CD8-positive, alpha-beta memory T cell (primary cell): ENCODE measurements at places on chromosomes 2 and 18.
A peak's percentile ranks its signal among the peaks of the same experiment; 100 is the strongest.

DNA sequence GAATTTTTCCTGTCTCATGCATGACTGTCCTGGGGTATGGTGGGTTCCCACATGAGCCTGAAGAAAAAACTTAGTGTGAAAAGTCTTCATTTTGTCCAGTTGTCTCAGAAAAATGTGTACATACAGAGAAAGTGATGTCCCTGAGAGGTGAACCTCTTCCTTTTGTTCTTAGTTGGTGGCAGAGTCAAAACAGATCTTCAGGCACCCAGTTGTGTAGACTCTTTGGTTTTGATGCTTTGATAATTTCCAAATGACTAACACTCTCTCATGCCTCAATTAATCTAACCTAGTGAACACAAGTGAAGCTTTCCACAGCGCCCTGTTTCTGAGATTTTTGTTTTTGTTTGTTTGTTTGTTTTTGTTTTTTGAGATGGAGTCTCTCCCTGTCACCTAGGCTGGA lies 273.5 kb downstream of the PIK3C3 start:
- DNase-seq, result no peak

DNA sequence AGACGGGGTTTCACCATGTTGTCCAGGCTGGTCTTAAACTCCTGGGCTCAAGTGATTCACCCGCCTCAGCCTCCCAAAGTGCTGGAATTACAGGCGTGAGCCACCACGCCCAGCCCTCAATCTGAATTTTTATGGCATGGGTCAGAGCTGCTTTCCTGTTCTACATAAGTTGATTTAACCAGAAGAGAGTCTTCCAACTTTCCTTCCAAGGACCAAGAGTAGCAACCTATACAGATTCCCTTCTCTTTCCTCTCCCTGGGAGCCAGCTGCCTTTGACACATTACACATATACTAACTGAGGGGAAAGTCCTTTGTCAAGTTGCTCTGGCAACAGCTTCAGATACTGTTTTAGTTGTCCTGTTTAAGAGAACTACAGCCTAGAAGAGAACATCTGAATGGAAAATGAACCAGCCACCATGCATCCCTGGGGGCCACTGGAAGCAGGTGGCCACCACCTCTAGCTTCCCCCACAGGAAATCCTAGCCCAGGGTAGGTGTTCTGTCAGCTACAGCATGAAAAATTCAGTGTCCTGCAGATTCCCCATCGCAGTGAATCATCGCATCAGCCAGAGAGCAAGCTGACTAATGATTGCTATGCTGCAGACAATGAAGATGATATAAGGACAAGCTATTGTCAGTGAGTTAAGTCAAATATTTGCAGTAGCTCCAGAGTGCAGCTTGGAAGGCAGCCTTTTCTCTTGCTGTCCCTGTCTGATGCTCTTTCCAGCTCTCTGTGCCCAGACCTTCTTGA lies 62.9 kb downstream of the POMC start:
- DNase-seq, result no peak

GRCh38 chr2:31483246-31483645 lies 68.7 kb upstream of the XDH start:
- DNase-seq, result no peak

DNA sequence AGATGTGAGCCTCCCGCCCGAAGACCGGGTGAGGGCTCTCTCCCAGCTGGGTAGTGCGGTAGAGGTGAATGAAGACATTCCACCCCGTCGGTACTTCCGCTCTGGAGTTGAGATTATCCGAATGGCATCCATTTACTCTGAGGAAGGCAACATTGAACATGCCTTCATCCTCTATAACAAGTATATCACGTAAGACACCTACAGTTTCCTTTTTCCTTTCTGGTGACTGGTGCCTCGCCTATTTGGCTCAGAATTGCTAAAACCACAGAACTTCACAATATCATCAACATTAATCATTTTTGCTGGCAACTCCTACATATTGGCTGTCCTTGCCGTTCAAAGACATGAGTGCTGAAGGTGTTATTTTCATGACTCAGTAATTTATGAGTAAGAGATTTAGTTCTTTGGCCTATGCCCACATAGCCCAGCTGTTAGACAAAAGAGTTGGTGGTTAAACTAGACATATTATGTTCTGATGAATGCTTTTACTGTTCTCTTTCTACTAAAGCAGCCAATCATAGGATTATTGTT lies 2.2 kb downstream of the STAMBP start:
- no peak for DNase-seq

GRCh38 chr18:26307161-26307773 lies 81.0 kb downstream of the TAF4B start:
- no peak for DNase-seq

DNA sequence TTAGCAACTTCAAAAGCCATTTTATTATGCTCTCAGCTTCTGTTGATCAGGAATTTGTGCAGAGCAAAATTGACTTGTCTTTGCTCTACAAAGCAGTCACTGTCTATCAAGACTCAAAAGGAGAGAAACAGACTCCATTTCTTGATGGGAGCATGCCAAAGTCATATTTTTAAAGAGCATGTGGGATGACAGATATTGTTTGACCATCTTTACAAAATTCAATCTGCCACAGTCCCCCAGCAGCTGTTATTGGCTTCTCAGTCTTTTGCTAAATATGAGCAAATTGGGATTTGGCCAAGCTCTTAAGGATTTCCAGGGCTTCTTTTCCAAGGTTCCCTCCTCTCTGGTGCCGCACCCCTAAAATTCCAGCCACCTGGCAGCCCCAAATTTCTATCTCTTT lies 67.9 kb downstream of the TEX51 start:
- no peak for DNase-seq

DNA sequence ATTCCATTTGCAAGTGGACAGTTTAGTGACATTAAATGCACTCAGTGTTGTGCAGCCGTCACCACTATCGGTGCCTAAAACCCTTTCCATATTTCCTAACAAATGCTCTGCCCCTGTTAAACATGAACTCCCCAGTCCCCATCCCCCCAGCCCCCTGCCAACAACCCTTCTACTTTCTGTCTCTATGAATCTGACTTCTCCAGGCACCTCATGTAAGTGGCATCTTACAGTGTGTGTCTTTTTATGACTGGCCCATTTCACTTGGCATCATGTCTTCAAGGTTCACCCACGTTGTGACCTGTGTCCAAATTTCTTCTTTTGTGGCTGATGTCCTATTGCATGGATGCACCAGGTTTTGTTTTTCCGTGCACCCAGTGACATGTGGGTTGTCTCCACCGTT lies 140.9 kb upstream of the GPC1 start:
- no peak for DNase-seq

- DNase-seq, result no peak
These were observed 11.1 kb downstream of the STAMBP start for GRCh38 chr2:73839653-73840411.

DNA sequence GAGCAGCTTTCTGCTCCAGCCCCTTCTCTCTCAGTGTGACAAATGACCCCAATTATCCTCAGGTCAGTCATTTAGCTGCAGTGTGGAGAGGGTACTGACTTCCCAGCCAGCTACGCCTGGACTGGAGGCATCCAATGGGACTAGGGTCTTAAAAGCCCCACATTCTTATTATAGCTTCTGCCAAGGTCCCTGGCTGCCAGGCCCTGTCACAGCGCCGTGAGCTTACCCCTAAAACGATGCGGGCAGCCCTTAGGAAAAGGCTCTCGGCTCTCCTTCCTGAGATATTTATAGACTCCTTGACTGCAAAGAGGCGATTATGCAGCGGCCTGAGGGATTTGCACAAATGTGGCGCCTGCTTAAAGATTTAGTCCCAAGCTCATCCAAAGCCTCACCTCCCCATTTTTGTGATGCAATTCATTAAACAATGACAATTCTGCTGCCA lies 69.2 kb upstream of the EDAR start:
- DNase-seq, result no peak

DNA sequence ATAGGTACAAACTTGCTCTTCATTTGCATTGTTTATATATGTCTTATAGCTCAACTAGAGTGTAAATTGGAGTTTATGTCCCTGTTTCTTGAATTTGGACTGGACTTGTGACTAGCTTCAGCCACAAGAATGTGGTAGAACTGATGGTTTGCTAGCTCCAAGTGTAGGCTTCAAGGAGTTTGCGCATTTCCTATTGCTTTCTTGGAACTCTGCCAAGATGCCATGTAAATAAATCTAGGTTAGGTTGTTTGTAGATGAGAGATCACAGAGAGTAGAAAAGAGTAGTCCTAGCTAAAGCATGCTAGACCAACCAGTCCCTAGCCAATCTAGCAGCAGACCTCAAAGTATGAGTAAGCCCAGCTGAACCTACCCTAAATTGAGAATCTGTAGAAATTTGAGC lies 183.0 kb upstream of the CYP26B1 start:
- no peak for DNase-seq

GRCh38 chr2:119495948-119496347 lies 28.3 kb downstream of the SCTR start:
- DNase-seq, result no peak

DNA sequence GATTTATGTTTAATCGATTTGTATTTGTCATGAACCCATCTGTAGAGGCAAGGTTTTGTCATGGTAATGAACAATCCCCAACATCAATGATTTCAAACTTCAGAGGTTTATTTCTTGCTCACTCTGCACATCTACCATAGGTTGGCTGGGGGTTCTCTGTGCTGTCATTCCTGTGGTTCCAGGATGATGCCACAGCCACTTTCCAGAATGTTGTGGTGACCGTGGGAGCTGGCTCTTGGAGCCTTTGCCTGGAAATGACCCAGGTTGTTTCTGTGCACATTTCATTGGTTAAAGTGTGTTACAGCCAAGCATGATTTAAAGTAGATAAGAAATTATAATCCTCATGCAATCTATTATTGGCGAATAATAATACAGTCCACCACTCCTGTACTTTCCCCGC lies 28.2 kb upstream of the EPAS1 start:
- DNase-seq, result no peak

DNA sequence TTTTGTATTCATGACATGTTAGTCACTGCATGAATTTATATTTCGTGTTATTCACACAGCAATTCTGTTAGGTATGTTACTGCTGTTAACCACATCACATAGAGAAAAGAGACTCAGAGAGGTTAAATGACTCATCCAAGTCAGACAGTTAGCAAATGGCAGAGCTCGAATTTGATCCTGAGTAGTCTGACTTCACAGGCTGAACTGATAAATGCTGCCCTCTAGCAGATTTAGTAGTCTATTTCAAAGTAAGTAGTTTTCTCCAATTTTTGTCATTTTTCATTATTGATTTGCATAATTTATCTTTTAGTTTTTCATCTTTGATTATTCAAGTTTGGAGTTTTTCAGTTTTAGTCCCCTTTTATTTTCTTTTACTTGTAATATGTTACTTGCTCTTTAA lies 58.3 kb downstream of the WDR7 start:
- DNase-seq, result peak; percentile 49

- DNase-seq, result no peak
These were observed 68.9 kb downstream of the PLCL1 start for GRCh38 chr2:197873293-197873701.

GRCh38 chr2:101854877-101855276 lies 136.9 kb upstream of the IL1R2 start:
- no peak for DNase-seq
